Activated CD4-positive, alpha-beta T cell treated with anti-CD3 and anti-CD28 coated beads, Interleukin-2, amount 50 U/mL, for 48 hours (primary cell): ENCODE measurements at places on chromosomes 7 and 10.
A peak's percentile ranks its signal among the peaks of the same experiment; 100 is the strongest.

GRCh38 chr7:33824911-33825459, 80.4 kb upstream of the BMPER start:
- no peak for DNase-seq

DNA sequence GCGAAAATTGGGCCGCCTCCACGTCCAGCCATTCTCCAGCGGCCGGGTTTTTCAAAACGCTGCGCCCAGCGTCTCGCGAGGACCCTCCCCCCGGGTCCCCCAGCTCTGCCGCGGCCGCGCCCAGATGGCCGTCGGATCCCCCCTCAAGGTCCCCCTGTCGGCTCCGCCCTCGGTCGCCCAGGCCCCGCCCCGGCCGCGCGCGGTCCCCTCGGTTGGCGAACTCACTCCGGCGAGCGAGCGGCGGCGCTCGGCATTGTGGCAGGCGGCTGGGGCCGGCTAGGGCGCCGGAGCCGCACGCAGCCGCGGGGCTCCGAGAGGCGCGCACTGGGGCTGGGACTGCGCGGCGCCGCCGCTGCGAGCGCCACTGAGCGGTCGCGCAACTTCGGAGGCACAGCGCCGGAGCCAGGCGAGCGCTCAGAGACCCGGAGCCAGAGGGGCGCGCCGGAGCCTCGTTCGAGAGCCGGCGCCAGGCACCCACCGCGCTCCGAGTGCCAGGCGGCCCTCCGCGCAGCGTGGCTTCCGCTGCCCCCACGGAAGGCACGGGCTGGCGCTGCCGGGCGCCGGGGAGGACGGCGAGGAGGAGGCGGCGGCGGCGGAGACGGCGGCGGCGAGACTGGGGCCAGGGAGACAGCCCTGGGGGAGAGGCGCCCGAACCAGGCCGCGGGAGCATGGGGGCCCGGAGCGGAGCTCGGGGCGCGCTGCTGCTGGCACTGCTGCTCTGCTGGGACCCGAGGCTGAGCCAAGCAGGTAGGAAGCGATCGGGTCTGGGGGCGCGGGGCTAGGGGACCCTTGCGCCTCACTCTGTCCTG, at the start of gene UNC5B:
Gene UNC5B (plus strand): TSS at position 253 of the 809 bp plus-strand sequence. CDS start 416 bp downstream, at position 669.
- DNase-seq, result peak; percentile 68

DNA sequence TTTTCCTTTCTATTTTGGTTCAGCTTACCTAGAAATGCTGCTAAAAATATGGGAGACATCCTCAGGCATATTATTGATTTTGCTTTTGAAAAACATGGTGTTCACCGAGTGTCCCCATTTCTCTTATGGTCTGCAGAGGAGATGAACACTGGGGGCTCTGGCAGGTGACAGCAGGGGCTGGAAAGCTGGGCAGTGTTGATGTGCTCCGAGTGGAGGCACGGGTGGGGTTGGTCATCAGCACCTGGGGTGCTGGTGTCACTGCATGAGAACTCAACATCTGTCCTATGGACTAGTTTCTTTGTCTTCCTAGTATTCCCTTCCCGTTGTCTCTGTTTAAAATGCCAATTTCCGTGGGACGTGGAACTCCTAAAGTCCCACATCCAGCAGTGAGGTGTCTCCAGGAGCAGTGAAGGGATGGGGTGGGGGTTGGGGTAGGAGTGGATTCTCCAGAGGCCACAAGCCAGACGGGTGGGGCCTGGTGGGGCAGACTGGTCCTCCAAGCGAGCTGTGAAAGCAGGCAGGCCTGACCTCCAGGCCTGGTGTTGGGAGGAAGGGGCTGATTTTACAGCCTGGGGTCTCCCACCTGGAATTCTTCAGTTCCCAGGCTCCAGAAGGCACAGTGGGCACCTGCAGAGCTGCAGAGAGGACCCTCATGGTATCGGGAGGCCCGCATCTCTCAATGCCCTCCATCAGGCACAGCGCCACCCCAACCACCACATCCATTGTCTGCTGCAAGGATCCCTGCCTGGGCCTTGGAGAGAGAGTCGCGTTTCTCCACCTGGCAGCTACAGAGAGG, 24.4 kb downstream of the ZNF775 start:
- DNase-seq, result no peak

GRCh38 chr10:132546567-132547420, 9.2 kb downstream of the INPP5A start:
- DNase-seq, result no peak

DNA sequence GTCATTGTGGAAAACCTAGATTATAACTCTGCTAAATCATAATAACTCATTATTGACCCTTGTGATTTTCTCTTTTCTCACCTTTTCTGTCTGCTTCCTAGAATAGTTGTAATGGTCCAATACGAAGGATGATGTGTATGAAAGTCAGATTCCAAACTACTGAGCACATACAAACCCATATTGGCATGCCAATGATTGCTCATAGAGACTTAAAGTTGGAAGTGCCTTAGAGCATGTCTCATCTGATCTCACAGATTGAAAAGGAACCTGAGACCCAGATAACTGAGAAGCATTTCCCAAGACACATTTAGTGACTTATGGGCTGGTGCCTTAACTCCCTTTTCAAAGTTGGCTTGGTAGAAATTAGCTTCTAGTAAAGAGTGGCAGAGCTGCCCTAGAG, 594.3 kb downstream of the REEP3 start:
- no peak for DNase-seq

DNA sequence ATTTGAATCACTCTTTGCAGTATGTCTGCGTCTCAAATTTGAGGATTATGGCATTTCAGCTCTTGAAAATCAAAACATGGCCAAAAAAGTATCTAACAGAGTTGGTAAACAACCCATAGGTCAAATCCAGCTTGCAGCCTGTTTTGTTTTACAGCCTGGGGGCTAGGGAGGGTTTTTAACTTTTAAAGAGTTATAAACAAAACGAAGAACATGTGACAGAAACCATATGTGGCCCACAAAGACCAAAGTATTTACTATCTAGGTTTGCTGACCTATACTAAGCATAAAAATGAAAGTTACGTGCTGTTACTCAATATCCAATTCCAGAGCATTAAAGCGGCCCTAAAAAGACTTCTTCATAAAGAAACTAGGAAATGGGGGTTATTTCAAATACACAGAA, 55.5 kb upstream of the STARD3NL start:
- no peak for DNase-seq

DNA sequence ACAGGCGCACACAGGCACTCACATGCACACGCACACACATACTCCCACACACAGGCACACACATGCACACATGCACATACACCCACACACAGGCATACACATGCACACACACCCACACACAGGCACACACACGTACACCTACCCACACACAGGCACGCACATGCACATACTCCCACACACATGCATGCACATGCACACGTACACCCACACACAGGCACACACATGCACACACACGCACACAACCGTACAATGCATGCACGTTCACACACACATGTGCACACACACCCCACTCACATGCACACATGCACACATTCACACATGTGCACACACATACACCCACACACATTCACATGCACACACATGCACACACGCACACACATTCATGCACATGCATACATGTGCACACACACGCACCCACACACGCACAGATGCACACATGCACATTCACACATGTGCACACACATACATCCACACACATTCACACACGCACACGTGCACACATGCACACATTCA, 59.3 kb downstream of the MKI67 start:
- no peak for DNase-seq

DNA sequence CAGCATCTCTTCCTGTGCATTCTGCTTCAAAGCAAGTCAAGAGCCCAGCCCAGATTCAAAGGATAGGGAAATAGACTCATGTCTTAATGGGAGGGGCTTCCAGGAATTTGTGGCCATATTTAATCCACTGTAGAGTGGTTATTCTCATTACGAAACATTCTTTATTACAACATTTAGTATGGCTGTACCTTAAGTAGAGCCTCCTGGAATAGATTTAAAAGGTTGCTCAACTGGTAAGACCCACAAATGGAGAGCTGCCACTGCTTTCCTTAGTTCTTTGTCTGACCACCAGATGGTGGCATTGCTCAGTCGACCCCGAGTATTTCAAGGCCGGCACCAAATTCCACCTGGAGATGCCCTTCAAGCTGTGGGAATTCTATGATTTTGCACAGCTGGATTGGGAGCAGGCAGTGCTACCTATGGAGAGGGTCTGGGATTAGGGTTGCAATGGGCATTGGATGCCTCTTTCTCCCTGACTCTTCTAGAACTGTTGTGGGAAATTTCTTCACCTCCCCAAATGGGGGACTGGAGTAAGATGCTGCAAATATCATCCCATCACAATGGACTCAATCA, 102.2 kb downstream of the RBM20 start:
- DNase-seq, result peak; percentile 56

- DNase-seq, result no peak
Measured at GRCh38 chr7:47751043-47751442, 169.1 kb upstream of the TNS3 start.

GRCh38 chr10:818010-818409, 113.5 kb downstream of the LARP4B start:
- DNase-seq, result no peak

- DNase-seq, result no peak
Measured at GRCh38 chr10:76086761-76087639, 655.6 kb downstream of the LRMDA start.

- no peak for DNase-seq
Measured at GRCh38 chr7:93575555-93576399, 1.3 kb upstream of the CALCR start.

DNA sequence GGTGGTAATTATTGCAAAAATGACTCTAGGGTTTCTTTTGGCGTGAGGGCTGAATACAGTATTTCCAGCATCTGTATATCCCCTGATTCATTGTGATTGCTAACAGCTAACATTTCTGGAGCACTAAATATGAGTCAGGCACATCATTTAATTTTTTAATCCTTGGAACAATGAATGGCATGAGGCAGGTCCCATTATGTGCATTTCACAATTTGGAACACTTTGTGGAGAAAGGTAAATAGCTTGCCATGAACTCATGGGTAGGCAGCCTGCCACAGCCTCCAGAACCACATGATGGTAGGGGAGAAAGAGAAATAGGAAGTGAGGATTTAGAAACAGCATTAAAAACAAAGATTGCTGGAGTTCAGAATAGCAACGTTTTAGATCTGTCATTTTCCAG, 1.7 kb downstream of the NPTX2 start:
- DNase-seq, result no peak

DNA sequence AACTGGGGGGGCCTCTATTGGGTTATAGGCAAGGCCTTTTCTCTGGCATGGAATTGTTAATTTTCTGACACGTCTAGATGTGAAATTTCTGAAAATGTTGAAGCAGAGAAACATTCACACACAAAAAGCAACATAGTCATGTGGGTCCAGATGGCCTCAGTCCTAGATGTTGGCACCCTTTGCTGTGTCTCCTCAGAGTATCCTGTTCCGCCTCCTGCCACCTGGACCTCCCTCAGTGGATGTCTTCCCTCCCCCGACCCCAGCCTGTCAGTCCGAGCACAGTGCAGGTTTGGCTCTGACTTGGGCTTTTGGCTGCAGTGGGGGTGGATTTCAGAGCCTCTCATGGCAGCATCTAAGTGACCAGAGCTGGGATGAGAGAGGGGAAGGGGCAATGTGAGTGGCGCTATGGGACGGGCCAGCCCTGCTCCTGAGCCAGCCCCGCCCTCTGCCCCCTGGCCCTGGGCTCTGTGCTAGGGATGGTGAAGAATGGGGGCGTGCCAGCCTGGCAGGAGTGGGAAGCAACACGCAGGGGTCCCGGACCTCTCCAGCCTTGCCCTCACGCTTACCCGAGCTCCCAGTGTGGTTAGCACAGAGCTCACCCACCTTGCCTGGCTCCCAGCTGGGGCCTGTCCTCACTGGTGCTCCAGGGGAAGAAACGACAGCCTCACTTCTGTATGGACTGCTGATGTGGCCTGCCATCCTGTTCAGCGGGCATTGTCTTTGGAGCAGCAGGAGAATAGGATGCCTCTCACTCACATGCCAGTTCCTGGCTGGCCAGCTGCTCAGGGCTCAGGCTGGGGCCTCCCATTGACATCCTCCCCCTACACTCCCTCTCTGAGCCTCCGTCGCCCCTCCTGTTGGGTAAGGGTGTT, 6.2 kb downstream of the ATP6V0E2 start:
- no peak for DNase-seq

- peak; percentile 74 for DNase-seq
Measured at GRCh38 chr7:139620676-139621344, 97.3 kb downstream of the CLEC2L start.

- DNase-seq, result no peak
Measured at GRCh38 chr7:101714097-101714496, 85.0 kb upstream of the MYL10 start.

DNA sequence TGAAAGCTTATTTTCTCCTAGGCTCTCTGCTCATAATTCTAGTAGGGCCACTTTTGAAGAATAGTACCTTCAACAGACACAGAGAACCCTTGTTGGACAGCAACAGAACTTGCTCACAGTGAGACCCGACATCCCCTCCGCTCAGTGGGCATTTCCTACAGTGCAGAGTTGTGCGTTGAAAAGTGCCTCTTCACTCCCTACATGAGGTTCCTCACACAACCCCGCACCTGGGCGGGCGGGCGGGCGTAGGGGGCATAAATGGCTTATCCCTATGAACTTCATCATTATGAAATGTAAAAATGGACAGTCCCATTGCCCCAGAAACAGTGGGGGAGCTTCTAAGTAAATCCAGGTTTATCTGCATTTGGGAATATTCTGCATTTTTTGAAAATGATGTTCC, 174.9 kb downstream of the MGMT start:
- no peak for DNase-seq

DNA sequence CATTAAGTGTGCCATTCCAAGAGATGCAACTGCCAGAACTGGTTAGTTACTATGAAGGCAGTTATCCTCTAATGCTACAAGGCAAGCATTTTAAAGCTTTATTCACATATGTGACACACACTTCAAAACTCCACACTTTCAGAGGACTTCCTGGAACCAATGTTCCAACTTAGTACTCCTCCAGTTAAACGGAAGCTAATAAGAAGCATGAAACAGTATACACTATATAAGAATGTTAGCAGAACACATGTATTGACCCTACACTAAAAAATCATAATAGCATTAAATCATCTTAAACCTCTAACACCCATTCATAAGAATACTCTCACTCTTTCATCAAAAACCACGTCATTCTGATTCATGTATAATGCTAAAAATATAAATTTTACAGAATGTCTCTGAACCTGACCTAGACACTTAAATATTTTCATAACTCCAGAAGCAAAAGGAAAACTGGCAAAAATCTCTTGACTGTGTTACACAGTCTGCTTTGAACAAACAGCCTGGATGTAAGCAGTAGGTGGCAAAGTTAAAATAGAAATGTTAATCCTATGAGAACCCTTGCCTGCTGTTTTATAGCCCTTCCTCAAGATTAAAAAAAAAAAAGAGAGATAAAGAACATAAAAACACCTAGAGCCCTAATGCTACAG, 135.0 kb downstream of the SEMA3C start:
- no peak for DNase-seq

GRCh38 chr10:120506674-120507073, 49.6 kb downstream of the PLPP4 start:
- DNase-seq, result no peak

DNA sequence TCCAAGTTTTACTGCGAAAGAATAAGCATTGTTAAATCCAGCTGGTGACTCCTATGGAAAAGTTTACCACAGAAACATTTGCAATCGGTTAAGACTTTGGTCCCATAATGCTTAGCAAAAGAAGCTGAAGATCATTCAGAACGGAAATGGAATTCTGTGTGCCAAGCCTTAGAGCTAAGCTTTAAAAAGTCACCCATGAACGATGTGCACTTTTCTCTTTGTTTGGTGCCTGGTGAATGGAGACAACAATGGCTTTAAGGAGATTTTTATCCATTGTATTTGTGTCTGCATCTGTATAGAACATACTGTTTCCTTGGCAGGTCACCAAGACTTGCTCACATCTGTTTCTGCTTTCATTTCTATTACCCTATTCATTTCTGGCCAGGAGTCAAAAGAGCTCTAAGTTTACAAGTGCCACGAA, 26.3 kb upstream of the COL1A2 start:
- DNase-seq, result no peak
